SW480 (cell line): ENCODE measurements at places on chromosomes 13 and 19.

GRCh38 chr13:33150126-33150525 lies 133.9 kb downstream of the KL start:
- DNase-seq, result no peak

DNA sequence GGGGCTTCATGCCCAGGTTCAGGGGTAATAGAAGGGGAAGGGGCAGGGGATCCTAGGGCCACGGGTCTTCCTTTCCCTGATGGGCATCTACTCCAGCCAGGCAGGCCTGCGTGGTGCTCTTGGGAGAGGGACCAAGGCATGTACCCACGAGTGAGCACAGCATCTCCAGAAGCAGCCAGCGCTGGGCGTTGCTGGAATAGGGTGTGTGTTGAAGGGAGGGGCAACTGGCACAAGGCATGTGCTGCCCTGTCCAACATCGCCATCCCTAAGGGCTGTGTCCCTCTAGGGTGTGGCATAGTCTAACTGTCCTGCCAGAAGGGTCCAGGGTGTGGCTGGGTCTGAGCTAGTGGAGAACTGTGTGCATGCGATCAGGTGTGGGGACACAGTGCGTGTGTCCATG lies 2.9 kb downstream of the NOTCH3 start:
- DNase-seq, result peak; percentile 66

DNA sequence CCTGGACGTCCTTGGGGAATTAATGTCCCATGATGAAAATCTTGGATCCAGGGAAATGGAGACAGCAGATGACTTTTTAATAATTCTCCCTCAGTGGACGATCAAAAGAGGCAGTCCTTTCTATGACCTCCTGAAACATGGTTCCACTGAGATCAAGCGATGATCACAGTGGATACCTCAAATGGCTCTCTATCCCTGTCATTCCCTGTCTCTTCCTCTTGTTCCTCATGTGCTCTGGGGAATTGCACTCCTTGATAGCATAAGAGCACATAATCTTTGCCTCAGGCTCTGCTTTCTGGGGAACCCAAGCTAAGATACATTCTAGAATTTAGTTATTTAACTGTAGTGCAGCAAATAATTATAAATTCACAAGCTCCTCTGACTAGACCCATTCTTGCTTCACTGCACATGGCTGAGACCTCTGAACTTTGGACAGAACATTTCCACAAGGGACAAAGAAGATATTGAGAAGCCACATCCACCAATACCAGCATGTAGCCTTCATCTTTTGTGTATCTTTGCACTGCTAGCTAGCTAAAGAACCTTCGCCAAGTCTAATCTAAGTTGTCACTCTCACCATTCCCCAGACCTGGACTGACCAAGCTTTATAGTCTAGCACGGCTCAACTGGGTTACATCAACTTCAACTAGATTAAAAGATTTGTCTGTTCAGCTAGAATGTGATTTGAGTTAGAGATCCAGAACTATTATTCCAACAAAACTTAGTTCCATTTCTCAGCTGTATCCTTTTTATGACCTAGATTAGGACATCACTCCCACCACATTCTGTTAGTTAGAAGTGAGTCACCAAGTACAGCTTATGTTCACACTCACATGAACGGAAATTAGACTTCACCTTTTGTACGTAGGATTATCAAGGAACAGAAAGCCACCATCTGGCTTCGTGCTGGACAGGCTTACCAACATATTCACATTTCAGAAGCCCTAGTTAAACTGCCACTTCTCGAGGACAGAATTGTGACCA lies 142.7 kb downstream of the SUCLA2 start:
- peak; percentile 18 for DNase-seq

DNA sequence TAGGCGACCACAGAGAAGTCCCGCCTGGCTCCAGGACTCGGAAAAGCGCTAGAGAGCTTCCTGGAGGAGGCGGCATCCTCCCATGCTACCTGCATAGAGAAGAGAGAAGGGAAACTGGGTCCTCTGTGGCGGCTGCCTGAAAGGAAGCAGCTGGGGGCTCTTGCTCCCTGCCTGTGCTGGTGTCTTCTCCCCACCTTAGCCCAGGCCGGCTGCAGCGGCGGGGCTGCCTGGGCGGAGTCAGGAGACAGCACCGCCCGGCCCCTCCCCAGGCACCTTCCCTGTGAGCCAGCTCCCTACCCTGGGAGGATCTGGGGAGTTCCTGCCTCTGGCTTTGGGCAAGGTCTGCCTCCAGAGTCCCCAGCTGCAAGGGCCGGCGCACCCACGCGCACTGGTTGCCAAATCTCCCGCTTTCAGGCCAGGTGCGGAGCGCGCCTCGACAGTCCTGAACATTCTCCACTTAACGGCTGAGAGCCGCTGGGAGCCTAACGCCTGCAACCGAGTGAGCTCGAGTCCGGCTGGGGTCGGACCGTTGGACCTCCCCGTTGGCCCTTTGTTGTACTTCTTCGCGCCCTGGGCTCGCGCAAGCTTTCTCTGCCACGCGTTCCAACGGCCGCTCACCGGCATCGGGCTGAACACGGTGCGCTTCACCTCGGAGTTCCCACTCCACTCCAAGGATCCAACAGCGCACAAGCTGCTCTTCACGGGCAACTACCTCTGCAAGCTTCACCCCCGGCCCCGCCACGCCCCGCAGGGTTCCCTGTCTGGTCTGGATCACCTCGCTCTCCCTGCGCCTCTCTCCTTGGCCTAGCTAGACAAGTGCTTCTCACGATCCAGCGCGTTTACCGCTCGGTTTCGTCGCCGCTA lies 21.8 kb upstream of the ZNF30 start:
- no peak for DNase-seq

- no peak for DNase-seq
These were observed 46.3 kb upstream of the ZNF730 start for GRCh38 chr19:23070353-23071146.

DNA sequence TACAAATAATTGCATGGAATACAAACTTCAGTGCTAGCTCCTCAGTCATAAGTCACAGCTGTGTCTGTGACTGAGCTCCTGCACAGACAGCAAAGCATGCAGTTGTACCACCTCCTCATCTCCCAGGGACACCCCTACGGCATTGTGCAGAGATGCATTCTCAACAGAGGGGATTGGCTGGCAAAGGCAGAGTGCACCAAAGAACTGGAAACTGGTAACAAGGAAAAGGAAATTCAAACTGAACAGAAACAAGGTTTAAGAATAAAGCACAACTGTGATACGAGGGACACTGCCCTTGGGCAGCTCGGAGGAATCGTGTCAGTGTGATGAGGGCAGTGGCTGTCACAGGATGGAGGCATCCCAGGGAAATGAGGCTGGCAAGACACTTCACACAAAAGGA lies 126.1 kb upstream of the SOX1 start:
- DNase-seq, result no peak
